ENCODE measurements at places on chromosomes 12 and 14.

DNA sequence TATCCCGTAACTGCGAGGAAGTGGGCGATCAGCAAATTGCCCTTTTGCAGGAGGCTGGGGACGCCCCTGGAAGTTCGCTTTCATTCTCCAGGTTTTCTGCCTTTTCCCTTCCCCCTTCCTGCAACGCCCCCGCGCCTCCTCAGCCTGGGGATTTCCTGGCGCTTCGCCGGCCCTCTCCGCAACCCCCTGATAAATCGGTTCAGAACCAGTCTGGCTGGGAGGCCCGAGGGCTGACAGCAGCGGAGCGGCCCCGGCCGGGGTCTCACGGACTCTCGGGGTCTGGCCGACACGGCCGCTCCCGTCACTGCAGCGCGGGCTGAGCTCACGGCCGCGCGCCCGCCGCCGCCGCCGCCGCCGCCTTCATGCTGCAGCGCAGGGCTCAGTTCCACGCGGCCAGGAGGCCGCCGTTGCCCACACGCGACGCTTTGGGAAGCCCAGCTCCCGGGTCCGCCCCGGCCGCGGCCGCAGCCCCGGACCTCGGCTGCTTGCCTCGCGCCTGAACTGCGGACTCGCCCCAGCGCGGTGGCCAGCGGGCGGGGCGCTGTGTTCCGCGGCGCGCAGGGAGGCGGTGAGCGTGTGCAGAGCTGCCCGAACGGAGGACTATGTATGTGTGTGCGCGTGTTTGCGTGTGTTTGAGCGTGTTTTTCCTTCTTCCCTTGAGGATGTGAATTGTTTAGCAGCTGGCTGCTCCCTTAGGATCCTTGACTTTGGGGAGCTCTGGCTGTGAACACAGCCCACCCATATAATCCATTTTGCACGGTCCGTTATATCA lies at the start of gene LRFN5:
Gene LRFN5, plus strand, starts transcription at position 345 of the 772 bp plus-strand sequence.
- DNase-seq = no peak

DNA sequence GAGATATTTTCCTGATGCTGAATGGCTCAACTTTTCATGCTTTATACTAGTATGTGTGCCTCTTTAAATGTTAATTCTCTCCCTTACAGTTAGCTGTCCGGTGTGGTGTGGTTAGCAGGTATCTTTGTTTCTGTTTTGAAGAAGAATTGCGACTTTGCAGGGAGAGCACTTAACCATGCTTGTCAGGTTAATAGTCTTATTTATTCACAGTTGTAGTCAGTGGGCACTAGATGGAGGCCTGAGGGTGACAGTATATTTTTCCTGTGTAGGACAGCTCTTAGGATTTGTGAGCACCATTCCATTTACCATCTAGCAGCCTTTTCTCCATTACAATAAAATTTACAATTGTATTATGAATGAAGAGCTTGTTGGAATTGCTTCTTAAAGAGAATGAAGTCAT lies 34.9 kb downstream of the PDE3A start:
- DNase-seq = no peak

DNA sequence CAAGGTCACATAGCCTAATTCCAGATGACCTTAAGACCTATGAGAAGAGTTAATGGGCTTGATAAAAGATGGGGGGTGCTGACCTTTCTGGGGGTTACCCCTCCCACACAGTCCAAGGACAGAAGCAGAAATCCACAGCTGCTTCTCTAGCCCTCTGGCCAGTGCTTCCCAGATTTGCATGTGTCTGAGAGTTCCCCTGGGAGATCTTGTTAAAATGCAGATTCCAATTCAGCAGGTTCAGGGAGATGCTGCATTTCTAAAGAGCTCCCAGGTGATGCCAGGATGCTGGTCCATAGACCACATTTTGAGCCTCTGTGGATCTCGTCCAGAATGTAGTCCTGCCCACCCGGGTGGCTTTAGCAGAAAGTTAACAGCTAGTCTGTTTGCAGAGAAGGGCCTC lies 82.1 kb downstream of the WSCD2 start:
- no peak for DNase-seq

- no peak for DNase-seq
Observed at GRCh38 chr14:32468955-32469354, 139.9 kb downstream of the AKAP6 start.

DNA sequence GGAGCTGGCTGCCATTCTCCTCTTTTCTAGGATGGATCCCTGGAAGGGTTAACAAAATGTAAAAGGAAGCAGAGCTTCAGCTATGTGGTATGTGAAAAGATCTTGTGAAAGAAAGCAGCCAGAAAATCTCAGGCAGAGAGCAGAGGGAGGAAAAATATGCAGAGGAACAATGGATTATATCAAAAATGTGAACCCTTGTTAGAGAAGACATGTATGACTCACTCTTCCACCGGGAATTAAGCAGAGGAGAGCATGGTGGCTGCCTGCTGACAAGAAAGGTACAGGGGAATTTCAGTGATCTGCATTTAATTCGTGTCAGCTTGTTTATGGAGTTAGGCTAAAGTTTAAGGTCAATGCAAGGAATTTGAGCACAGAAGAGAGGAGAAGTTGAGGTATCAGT lies 46.3 kb downstream of the KCNA1 start:
- DNase-seq = no peak

GRCh38 chr14:76828339-76829012 lies 2.3 kb downstream of the LRRC74A start:
- DNase-seq = no peak

DNA sequence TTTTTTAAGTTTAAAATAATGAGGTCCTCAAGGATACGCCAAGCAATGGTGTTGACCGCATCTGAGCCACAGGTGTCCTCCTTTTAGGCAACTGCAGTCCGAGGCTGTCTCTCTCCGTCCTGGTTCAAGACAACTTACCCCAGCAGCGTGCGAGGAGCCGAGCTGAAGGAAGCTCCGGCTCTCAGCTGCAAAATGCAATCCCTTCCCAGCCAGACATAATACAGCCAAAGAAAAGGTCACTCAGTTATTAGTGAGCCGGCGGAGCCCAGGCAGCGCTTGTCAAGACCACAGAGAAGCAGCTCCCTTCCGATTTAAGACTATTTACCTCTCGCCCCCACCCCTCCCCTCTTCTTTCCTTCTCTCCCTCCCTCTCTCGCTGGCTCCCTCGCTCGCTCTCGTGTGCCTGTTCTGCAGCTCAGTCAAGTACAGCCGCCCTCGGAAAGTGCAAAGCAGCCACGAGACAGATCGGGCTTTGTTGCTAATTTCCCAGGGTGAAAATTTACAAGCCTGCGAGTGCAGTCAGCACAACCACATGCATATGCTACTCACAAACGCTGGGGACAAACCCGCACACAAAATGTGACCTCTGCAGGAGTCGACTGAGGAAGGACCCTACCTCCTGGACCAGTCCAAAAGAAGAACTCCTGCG lies 363 bp upstream of the LMO3 start:
- DNase-seq = no peak

All from activated CD8-positive, alpha-beta memory T cell treated with anti-CD3 and anti-CD28 coated beads for 4 hours (primary cell).